CD4-positive, alpha-beta T cell (primary cell): ENCODE measurements at places on chromosomes 1 and 21. TPM values are rescaled to one million over a fixed set of nuclear protein-coding genes. Genes with fewer than 3 reads are reported as not detected.

Gene ST6GALNAC5
- total RNA-seq = not detected

DNA sequence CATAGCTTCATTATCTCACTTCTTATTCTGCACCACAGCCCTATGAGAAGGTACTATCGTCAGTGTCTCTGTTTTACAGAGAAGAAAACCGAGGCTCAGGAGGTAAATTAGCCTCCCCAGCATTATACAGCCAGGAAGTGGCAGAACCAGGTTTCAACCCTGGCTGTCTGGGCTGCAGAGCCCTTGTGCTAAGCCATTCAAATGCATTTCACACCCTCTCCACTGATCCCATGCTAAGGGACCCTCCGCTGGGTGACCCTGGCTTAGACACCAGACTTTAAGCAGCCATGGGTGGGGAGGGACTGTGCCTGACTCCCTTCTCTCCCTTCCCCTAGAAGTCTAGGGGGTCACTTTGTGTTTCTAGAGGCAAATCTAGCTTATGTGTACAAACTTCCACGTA, 87.5 kb downstream of the RRAGC start:
- no peak for DNase-seq

GRCh38 chr1:201721082-201722049, 107.6 kb upstream of the IPO9 start:
- no peak for DNase-seq

- DNase-seq = no peak
Observed at GRCh38 chr1:169495916-169496315, 10.2 kb upstream of the SLC19A2 start.

GRCh38 chr1:243628476-243628907, 221.6 kb downstream of the AKT3 start:
- DNase-seq = no peak

DNA sequence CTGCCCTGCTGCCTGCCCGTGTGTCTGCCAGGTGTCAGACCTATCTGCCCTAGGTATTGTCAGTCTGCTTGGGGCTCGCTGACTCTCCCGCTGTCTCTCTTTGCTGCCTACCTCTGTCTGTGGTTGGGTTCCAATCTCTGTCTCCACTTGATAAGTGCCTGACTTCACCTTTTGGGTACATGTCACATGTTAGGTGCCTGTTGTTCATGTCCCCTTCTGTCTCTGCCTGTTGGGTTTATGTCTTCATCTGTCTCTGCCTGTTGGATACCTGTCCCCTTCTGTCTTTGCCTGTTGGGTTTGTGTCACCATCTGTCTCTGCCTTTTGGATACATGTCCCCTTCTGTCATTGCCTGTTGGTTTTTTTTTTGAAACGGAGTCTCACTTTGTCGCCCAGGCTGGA, 14.6 kb downstream of the RPS6KA1 start:
- DNase-seq = no peak

GRCh38 chr1:11620405-11620804, 33.8 kb downstream of the FBXO2 start:
- no peak for DNase-seq

DNA sequence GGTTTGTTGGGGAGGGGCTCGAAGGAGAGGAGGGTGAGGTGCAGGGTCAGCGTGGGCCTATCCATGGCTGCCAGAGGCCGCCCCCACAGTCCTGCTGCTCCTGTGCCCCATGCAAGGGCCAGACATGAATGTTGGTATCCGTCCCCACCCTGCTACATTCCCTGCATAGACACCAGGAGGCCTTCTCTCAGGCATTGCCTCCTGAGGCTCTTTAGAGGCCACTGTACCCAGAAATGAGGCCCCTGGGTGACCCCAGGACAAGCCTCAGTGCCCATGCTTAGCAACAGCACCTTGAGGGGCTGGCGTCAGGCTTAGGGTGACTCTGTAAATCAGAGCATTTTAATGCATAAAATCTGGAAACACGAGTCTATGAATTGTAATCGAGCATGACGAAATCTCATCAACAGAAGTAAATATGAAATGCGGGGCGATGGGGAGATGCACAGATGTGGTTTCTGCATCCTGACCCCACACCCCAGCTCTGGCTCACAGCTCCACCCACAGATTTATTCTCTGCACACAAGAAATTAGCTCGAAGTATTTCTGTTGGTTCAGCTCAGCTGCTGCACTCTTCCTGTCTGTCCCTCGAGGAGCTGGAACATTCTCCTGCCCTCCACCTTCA, 124.0 kb upstream of the CSF3R start:
- DNase-seq = no peak

- no peak for DNase-seq
Observed at GRCh38 chr1:226276987-226277386, 32.0 kb downstream of the LIN9 start.

Gene AK5
- 32.0 TPM for total RNA-seq

Gene MAGI3
- total RNA-seq = 6.7 TPM

GRCh38 chr1:175390081-175390481, 197.5 kb upstream of the KIAA0040 start:
- DNase-seq = no peak

DNA sequence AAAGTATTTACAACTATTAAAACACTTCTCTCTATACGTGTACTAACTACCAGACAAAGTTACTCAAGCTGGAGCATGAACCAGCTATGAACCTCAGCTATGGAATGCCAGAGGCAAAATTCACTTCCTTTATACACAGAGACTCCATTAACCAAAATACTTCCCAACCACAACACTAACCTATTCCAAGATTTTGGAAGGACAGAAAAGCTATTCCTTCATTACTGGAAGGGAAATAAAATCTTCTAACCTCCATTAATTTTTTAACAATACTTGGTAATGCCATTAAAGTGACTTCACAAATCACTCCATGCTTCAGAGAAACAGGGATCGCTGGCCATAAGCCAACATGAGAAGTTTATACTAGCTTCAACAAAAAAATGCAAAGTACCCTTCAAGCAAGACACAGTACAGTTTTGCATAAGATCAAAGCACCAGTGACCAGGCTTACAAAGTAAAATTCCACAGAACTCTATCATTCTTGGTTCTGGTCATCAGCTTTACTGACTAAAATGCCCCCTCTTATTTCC, 58.0 kb downstream of the PUM1 start:
- DNase-seq = no peak

GRCh38 chr1:213008564-213008963, 7.1 kb downstream of the ANGEL2 start:
- no peak for DNase-seq

- DNase-seq = no peak
Observed at GRCh38 chr1:32988665-32989064, 24.1 kb upstream of the RNF19B start.

GRCh38 chr1:79646880-79647279, 640.4 kb upstream of the ADGRL4 start:
- no peak for DNase-seq

- DNase-seq = no peak
Observed at GRCh38 chr1:104706631-104707147, 957.0 kb downstream of the AMY1C start.

GRCh38 chr1:30331415-30332065, 391.8 kb downstream of the MATN1 start:
- no peak for DNase-seq

GRCh38 chr1:192530254-192530653, 45.3 kb upstream of the RGS1 start:
- no peak for DNase-seq

GRCh38 chr1:93908394-93909145, 660 bp downstream of the GCLM start:
- peak; percentile 11 for DNase-seq

DNA sequence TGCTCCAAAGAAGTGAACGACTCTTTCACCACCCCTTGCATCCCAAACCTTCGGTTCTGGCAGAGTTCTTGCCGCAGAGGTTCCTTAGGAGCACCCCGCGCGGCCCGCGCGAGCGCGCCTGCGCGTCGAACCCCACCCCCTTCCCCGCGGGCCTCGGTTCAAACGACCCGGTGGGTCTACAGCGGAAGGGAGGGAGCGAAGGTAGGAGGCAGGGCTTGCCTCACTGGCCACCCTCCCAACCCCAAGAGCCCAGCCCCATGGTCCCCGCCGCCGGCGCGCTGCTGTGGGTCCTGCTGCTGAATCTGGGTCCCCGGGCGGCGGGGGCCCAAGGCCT, at the start of gene C1orf56:
Gene C1orf56, plus strand, starts transcription at position 161 of the 334 bp plus-strand sequence. Its CDS starts 97 bp downstream, at position 258.
- no peak for DNase-seq

Gene SELL
- total RNA-seq = 204 TPM

Gene PCBP3
- 3.4 TPM for total RNA-seq

Gene PPM1J
- total RNA-seq = 0.49 TPM

GRCh38 chr1:247493106-247493505, 35.2 kb upstream of the OR2B11 start:
- DNase-seq = no peak

DNA sequence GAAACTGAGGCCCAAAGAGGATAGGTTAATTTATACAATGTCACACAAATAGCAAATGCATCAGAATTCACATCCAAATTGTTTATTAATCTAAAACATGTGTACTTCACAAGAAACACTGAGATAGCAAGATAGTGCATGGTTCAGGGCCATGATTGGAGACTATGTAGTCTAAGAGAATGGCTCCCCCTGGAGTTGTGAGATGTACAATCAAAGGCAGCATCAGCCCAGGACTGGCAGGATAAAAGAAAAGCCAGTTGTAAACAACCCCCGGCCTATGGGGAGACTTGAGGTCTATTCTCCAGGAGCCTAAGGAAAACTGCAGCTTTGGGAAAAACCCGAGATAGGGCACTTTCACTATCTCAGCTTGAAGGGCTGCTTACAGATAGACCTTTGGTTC, 511.0 kb downstream of the OMA1 start:
- DNase-seq = no peak

GRCh38 chr1:48725341-48726046, 51.2 kb downstream of the BEND5 start:
- no peak for DNase-seq

DNA sequence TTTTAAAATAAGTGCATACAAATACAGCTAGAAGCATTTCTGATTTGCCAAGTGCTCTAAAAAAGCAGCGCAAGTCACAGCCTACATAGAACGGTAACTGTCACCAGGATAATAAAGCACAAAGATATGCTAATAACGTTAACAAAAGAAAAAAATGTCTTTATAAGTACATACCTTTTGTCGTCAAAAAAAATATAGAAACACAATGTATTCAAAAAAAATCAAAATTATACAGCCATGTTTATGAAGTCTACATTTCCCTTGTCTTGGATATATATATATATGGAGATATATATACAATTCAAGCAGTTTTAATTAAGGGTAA, 3.2 kb downstream of the IRF2BP2 start:
- DNase-seq = no peak

GRCh38 chr1:54602554-54602953, 20.8 kb downstream of the FAM151A start:
- no peak for DNase-seq

GRCh38 chr1:14850563-14850962, 252.1 kb downstream of the KAZN start:
- no peak for DNase-seq

- DNase-seq = no peak
Observed at GRCh38 chr1:24364605-24364974, 45.4 kb downstream of the GRHL3 start.

DNA sequence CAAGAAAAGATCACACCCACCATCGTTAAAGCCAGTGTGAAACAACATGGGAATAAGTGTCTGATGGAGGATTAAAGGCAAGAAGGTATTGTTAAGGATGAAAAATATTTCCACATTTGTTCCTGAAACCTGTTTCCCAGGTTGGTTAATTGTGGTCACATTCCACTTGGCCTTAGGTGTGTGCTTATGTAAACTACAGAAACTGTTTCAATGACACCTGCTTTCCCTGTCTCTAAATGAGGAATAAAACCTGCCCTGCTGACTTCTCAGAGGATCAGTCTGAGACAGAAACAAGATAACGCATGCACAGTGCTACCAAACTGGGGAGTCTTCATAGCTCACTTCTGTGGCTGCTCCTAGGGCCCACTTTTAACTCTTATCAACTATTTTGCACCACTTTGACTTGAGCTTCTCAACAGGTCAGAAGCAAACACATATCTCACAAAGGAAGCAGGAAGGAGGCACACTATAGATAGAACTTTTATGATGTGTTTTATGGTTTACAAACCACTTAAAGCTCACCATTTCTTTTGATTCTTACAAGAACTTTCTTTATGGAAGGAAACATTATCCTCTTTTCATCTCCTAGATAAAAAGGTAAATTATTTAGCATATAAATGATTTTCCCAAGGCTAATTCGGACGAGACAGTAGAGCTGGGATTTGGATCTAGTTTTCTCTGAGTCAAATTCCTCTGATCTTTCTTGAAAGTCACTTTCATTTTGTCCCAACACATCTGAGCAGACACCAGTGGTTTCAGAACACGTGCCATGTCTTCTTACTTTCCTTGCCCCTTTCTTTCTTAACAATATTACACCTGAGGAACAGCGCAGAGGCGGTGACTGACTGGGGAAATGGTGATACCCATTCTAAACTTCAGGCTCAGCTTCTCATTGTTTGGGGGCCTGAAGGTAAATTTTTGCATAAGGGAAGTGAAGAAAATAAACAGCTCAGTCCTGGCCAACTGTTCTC, 33.4 kb downstream of the CYP2J2 start:
- peak; percentile 1 for DNase-seq

DNA sequence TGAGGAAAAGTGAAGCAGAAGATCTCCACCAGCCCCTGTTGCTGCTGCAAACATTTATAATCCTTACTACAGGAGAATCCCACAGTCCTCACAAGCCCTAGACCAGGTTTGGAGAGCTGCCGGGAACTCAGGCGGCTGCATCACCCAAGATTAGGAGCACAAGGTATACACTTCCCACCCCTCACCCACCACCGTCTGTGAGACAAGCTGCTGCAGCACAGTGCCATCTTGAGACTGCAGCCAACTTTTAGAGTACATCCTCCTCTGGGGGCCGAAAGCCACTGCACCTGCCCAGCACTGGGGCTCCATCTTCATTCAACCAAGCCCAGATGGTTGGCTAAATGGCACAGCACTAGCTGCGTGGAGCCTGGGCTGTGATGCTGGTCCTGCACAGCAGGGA, 13.8 kb downstream of the OLFML3 start:
- DNase-seq = no peak

DNA sequence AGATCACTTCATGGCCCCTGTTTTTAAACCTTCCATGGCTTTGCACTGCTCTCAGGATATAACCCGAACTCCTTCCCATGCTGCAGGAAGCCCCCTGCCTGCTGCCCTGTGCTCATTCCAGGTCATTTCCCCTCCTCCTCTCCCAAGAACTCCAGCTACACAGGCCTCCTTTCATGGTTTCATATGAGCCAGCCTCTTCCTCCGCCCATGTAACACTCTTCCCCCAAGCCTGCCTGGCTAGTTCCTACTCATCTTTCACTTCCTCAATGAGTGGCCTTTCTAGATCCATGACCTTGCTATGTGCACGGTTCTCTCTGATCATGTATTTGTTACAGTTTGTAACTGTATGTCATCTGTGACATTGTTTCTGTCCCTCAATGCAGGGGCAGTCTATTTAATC, 3.1 kb upstream of the NCF2 start:
- no peak for DNase-seq
